Body of pancreas (tissue), 4 donors: ENCODE measurements at places on chromosomes 12 and 14. TPM values are rescaled to one million over a fixed set of nuclear protein-coding genes. Genes with fewer than 3 reads are reported as not detected.

DNA sequence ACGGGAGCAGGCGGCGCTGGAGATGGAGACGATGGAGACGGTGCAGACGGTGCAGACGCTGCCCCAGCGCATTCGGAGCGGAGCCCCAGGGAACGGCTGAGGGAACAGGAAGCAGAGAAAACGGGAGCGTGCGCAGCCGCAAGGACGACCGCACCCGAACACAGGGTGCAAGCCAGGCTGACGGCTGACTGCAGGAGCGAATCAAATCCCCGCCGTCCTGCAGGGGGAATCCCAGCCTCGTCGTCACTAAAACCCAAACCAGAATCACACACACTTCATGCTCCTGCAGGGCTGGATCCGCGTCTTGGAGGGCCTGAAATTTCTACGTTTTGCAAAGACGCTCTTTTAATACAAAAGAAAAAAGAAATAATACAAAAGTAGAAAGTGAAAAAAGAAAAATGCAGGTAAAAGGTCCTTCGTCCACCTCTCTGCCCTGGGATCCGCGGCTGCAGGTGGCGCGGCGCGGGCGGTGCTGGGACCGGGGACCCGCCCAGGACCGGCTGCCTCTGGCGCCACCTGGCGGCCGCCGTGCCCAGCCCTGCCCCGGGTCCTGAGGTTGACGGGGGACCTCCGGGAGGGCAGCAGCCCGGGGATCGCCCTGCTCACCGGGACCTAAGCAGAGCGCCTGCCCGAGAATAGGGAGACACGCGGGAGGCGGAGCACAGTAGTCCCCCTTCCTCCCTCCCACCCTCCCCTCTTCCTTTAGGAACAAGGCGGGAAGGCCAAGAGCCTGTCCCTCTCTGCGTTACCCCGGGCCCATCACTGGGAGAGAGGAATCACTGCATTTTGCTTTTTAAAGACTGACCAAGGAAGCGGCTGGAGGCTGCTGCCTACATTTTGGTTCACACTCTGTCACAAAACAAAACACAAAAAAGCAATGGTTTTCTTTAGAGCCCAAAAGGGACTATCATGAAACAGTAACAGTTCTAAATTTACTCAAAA lies 20.1 kb downstream of the STX2 start:
- no peaks in the 10 kb centered on the region for H3K27me3 ChIP-seq
- H3K4me3 ChIP-seq = peak overlapping the region; percentile 2
- no peaks in the 10 kb centered on the region for H3K36me3 ChIP-seq
- DNase-seq = peak; percentile 79
- peaks cover 10% of the 10 kb centered on the region for H3K4me1 ChIP-seq
- H3K27ac ChIP-seq = peak overlapping the region; percentile 26

DNA sequence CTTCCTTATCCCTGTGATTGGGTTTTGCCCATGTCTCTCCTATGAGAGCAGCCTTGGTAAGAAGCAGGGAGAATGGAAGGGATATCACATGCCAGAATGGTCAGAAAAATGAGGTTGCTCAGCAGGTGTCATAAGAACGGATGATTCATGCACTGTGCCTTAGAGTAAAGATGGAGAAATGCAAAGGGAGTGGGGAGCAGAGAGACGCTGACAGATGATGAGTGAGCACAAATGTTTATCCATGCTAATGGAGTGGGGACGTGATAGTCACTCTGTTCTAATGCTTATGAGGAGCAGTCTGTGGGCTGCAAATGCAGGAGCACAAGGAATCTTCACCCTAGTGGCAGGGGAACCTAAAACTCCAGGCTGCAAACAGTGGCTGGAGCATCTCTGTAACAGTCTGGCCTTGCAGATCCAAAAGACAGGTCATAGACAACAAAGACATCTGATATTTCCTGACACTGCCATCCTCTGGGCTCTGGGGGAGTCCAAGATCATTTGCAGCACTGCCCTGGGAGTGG lies 243.2 kb downstream of the CACNA1C start:
- DNase-seq = no peak
- H3K4me1 ChIP-seq = no peaks in the 10 kb centered on the region
- no peak overlapping the region for H3K27ac ChIP-seq
- no peaks in the 10 kb centered on the region for H3K27me3 ChIP-seq
- no peak overlapping the region for H3K4me3 ChIP-seq

The FSCB gene
- total RNA-seq = not detected

The DLK1 gene
- 33.0 TPM for total RNA-seq
